ENCODE measurements at places on chromosomes 7 and 10.

DNA sequence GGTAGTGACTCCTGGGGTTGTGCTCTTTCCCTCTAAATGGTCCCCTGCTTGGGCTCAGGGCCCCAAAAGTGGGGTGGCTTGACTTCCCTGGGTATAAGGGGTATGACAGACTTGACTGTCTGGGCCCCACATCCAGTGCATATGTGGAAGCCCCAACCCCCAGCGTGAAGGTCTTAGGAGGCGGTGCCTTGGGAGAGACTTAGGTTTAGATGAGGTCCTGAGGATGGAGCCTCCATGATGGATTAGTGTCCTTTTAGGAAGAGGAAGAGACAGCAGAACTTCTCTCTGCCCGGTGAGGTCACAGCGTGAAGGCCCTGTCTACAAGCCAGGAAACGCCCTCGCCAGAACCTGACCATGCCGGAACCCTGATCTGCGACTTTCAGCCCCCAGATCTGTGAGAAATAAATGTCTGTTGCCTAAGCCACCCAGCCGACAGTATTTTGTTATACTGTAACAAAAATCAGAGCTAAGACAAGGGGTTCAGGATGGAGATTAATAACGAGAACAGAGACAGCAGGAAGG, 23.8 kb downstream of the PODXL start:
- DNase-seq: no peak

- no peak for DNase-seq
Observed at GRCh38 chr7:124718032-124718766, 47.4 kb downstream of the GPR37 start.

DNA sequence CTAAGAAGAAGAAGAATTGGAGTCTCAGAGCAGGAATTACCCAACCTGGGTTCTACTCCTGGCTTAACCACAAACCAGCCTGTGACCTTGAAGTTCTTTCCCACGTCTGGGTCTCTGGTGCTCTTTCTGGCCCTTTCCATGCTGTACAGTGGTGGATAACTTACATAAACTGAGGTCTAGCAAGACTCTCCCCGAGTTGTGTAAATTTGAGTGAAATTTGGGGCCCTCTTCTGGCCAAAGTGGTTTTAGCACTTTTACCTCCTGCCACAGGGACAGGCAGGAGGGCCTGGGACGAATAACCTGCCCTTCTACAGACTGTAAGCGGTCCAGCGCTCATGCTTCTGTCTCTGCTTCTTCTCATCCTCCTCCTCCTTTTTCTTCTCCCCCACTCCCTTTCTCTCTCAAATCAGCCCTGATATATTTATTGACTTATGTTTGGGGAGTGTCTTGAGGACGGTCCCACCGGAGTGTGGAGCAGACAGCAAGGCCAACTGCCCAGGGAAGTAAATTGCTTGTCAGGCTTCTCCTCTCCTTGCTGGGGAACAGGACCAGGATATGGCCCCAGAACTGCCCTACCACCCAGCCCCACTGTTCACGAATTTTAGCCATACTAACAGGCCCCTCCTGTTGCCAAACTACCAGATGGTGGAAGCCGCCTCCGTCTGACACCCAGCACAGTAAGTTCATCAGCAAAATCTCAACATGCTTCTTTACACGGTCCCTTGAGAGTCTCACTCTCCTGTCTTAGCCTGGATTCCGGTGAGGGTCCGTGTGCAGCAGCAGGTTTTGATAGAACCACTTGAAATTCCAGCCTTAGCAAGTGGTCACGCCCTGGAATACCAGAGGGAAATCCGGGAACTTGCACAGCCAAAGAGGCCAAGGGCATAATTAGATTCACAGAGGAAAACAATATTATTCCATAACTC, 4.0 kb upstream of the SH3PXD2A start:
- DNase-seq: peak; percentile 53

- DNase-seq: no peak
Observed at GRCh38 chr7:30788640-30789333, 17.6 kb downstream of the MINDY4 start.

- DNase-seq: no peak
Observed at GRCh38 chr7:121938429-121938996, 65.6 kb downstream of the PTPRZ1 start.

DNA sequence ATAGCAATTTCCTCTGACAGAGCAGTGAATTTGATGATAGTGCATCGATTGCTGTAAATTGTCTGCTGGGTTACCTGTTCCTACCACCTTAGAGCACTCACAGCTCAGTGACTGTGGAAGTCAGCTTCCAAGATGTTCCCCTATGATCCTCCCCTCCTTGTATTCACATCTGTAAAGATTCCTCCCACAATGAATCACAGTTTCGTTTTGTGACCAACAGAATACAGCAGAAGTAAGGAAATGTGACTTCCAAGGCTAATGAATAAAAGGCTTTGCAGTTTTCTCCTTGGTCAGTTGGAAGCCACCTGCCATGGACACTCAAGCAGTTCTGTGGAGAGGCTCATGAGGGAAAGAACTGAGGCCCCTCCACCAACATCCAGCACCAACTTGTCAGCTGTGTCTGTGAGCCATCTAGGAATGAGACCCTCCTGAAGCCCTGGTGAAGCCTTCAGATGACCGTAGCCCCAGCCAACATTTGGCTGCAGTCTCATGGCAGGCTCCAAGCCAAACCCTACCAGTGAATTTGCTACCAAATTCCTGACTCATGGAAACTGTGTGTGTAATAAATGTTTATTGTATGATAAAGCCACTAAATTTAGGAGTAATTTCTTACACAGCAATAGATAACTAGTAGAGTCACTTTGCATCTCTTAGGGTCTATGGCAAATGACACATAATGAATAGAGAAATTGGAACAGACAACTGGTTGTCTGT, 309.5 kb upstream of the NPVF start:
- DNase-seq: no peak

- peak; percentile 68 for DNase-seq
Observed at GRCh38 chr7:28179120-28180030, 1.2 kb downstream of the JAZF1 start.

DNA sequence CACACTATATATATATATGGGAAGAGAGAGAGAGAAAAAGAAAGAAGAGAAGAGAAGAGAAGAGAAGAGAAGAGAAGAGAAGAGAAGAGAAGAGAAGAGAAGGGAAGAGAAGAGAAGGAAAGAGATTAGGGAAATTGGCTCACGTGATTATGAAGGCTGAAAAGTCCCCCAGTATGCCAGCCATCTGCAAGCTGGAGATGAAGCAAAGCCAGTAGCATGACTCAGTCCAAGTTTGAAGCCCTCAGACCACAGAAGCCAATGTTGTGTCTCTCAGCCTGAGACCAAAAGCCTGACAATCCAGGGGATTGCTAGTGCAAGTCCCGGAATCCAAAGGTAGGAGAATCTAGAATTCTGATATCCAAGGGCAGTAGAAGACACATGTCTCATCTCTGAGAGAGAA, 206.3 kb upstream of the PRSS1 start:
- no peak for DNase-seq

DNA sequence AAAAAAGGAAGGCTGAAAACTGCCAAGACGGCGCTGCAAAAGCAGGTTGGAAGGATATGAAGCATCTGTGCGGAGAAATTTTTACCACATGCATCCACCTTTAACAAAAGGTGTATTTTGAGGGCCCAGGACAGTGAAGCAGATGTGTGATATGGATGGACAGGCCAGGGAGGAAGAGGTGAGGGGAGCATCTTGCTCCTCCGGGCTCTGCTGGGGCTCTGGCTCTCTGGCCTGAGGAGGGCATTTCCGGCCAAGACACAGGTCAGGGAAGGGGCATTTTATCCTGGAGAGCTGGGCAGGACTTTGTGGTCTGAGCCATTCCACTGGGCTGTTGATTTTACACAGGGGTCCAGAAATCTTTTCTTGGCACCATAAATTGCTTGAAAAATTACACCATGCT, 175.1 kb downstream of the ZMYND11 start:
- DNase-seq: no peak

DNA sequence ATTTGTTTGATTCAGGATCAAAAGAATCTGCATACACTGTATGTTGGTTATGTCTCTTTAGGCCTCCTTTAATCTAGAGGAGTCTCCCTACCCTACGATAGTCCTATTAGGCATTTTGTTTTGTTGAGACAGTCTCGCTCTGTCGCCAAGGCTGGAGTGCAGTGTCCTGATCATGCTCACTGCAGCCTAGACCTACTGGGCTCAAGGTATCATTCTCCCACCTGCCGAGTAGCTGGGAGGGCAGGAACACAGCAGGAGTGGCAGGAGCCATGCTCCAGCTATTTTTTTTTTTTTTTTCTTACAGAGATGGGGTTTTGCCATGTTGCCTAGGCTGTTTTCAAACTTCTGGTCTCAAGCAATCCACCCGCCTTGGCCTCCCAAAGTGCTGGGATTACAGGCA, 123.0 kb upstream of the DKK1 start:
- DNase-seq: no peak

DNA sequence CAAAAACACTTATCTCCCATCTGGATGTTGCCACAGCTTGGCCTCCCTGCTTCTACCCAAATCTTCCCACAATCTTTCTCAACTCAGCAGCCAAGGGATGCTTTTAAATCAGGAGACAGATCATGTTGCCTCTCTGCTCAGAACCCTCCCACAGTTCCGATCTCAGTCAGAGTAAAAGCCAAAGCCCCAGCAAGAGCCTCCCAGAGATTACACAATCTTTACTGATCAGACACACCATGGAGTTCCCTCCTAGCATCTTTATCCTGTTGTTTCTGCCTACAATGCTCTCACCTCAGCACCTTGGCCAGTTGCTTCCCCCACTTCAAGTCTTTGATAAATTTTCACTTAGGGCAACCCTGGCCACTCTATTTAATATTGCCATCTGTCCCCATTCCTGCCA, 41.9 kb upstream of the ZNF33B start:
- no peak for DNase-seq

DNA sequence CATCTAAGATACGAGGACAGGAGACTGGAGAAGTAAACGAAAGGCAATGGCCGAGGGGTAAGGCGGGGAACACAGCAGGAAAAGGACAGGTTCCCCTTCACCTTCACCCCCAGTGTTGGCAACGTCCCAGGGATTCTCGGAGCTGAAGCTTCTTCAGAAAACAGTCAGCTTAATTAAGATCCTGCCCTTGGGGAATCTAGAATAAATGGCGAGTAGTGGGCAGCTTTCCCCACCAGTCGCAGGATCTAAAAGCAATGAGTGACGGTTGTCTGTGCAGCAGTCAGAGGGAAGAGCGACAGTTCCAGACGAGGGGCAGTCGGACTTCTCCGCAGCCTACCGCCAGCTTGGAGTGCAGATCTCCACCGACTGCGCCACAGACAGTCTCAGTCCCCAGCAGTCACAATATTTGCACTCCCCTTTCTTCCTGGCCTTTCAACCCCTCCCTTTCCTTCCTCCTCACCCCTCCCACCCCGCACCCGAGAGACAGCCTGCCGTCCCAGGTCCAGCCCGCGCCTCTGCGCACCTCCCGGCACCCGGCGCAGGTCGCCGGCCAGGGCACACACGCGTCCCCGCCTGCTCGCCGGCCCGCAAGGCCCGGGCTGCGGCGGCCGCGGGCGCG, 10.9 kb upstream of the SP8 start:
- no peak for DNase-seq

- no peak for DNase-seq
Observed at GRCh38 chr7:158975526-158976467, 119.4 kb downstream of the DYNC2I1 start.

- no peak for DNase-seq
Observed at GRCh38 chr7:36638586-36639263, 85.6 kb downstream of the AOAH start.

- peak; percentile 49 for DNase-seq
Observed at GRCh38 chr10:113680190-113681111, 739 bp downstream of the CASP7 start.

GRCh38 chr10:110212119-110213006, 5.0 kb downstream of the MXI1 start:
- peak; percentile 41 for DNase-seq

DNA sequence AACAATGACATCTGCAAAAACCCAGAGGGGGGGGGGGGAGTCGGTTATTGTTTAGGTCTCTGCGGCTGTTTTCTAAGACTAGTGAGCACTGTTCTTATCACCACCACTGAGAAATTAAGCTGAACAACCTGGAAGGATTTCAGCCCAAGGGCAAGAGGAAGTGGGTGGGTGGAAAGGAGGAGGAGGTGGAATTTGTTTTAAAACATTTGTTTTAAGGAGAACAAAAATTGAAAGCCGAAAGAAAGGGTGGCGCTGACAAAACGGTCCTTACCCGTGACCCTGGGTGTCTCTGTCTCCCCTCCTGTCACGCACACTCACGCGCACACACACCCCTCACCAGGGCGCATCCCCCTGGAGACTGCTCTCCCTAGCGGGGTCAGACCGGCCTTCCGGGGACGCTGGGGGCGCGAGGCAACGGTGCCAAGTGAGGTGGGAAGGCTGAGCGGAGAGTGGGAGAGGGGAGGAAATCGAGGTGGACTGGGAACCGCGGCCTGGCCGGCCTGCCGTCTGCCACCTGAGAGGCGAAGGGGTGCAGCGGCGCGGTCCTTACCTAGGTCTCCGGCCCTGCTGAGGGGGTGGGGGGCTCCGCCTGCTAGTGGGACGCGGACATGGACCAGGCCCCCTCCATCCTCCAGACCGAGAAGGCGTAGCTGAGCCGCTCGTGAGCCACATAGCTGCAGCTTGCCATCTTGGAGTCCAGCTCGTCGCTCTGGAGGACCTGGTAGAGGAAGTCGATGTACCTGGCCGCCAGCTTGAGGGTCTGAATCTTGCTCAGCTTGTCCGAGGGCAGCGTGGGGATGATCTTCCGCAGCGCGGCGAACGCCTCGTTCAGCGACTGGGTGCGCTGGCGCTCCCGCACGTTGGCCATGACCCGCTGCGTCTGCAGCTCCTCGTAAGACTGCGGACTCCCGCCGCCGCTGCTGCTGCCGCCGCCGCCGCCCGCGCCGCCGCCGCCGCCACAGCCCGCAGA, 1.0 kb downstream of the TWIST1 start:
- DNase-seq: no peak

DNA sequence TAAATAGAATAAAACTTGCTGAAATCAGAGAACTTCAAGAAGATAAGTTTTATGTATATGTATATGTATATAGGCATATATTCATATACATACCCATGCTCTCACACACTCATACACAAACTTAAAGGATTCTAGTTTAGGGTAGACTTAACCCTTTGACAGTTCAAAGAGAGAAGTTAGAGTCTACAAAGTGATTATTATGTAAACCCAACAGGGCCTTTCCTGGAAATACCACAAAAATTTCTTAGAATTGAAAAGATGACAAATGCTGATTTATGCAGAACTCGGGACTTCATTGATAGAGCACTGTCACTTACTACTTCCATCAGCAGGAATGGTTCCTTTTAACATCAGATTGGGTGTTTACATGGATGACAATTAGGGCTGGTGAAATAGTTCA, 763.5 kb downstream of the AUTS2 start:
- DNase-seq: no peak

- no peak for DNase-seq
Observed at GRCh38 chr7:103784646-103785286, 204.7 kb downstream of the RELN start.

GRCh38 chr10:21238044-21238443, 287.4 kb downstream of the SKIDA1 start:
- DNase-seq: no peak

GRCh38 chr7:6395898-6396595, 51.7 kb downstream of the DAGLB start:
- DNase-seq: no peak

All from CD8-positive, alpha-beta memory T cell (primary cell).